ENCODE measurements at places on chromosomes 7 and 10.

GRCh38 chr10:97097084-97097433, 88.7 kb downstream of the SLIT1 start:
- no peak for DNase-seq

DNA sequence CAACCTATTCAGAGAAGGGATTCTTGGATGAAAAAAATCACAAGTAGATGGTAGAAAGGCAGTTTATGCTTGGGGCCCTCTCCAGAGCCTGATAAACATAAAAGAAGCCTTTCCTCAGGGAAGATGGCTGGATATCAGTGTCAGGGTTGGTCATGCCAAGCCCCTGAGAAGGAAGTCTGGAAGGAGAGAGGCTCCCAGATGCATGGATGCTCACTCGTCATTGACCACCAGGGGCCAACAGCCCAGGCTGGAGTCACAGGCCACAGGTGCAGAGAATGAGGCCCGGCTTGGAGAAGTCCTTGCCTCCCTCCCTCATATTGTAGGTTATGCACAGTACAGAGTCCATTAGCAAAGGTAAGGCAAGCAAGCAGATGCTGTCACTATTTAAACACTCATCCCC, 506.7 kb downstream of the GRID1 start:
- no peak for DNase-seq

DNA sequence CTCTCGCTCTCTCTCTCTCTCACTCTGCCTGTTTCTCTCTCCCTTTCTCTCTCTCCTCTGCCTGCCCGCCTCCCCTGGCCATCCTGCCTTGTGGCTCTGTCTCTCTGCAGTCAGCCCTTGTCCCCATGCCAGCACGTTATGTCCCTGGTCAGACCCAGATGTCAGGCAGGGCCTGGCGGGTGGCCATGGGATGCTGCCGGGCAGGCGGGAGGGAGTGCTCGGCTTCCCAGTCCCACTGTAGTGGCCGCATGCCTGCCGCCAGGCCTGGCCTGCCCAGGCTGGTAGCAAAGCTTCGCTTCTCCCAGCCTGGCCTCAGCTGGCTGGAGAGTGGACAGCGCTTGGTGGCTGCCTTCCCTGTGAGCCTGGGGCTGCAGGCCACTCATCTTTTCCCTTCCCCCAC, 121.5 kb upstream of the ZNF716 start:
- no peak for DNase-seq

GRCh38 chr10:2925631-2926030, 141.7 kb upstream of the PFKP start:
- no peak for DNase-seq

DNA sequence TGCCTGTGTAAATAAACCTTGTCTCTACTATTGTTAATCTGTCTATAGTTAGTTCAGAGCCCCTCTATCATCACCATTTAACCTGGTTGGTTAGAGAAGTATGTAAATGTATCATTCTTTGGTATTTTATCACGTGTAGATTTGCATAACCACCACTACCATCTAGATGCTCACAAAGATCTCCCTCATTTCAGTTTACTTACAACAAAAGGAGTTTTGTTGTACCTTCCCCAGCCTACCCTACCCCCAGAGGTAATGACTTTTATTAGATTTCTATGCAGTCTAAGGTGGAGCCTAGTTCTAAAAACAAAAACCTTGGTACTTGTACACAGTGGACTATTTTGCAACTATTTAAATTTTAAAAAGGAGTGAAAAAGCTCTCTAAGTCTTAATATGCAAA, 17.5 kb downstream of the ACADSB start:
- DNase-seq = no peak

- peak; percentile 38 for DNase-seq
Measured at GRCh38 chr7:132771301-132771730, 195.0 kb upstream of the PLXNA4 start.

- no peak for DNase-seq
Measured at GRCh38 chr7:141295367-141295895, 221.6 kb downstream of the TMEM178B start.

DNA sequence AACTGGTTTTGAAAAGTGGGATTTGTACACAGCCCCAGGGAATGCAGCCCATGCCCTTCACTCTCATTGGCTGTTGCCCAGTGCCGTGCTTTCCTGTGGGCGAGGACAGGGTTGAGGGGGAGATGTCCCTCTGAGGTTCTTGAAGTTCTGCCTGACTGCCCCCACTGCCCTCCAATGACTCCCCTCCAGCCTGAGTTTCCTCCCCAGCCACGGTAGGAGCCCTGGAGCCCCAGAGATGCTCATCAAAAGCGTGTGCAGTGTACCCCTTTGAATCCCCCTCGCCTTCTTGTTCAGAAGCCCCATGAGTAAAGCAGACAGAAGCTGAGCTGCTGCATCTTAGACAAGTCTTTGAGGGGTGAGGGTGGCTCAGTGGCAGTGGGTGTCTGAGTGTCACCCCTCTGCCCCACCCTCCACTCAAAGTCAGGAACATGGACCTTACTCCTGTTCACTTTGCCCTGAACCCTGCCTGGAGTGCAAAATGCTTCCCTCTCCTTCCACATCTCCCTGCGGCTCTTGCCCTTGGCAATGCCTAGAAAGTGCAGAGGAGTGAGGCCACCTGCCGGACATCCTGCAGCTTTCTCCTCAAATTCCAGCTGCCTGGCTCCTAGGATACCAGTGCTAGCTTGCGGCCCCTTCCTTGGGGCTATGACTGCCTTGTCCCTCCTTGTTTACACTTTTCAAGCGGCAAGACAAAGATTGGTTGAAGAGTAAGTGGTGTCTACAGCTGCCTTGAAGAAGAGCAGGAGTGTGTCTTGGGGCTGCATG, 19.9 kb downstream of the FAM241B start:
- peak; percentile 72 for DNase-seq

- peak; percentile 45 for DNase-seq
Measured at GRCh38 chr7:112622159-112622715, 141.4 kb downstream of the LSMEM1 start.

- no peak for DNase-seq
Measured at GRCh38 chr10:129004398-129004797, 462.6 kb upstream of the MGMT start.

DNA sequence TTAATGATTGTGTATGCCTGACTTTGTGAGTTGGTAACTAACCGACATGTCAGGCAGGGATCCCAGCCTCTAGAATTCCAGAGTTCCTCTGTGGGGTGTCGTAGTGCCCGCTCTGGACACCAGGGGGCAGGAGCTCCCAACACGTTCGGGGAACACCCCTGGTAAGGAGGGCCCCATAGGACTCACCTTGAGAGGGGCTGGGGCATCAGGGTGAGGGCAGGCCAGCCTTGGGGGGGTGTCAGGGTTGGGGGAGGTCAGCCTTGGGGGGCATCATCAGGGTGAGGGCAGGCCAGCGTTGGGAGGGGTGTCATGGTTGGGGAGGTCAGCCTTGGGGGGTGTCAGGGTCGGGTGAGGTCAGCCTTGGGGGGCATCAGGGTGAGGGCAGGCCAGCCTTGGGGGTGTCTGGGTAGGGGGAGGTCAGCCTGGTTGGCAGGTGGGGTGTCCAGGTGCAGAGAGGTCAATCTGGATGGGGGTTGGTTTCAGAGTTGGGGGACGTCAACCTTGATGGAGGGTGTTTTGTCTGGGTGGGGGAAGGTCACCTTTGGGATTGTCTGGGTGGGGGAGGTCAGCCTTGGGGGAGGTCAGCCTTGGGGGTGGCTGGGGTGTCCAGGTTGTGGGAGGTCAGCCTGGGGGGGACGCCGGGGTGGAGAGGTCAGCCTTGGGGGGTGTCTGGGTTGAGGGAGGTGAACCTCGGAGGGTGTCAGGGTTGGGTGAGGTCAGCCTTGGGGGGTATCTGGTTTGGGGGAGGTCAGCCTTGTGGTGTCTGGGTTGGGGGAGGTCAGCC, 45.6 kb upstream of the SUN1 start:
- peak; percentile 70 for DNase-seq

DNA sequence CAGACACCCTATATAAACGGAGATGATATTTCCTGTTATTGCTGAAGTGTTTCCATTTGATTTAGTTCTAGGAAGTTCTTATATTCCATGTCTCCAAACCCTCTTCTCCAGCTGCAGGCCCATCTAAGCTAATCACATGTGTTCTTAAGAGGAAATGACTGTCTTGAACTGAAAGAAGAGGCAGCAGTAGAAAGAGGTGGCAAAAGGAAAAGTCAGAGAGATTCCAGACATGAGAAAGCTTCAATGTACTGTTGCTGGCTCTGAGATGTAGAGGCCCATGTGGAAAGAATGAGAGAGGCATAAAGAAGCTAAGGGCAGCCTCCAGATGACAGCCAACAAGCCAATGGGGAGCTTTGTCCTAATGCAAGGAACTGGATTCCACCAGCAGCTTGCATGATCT, 287.2 kb downstream of the GFRA1 start:
- DNase-seq = no peak

GRCh38 chr7:134785842-134786241, 6.4 kb downstream of the CALD1 start:
- no peak for DNase-seq

GRCh38 chr10:71369602-71370001, 27.1 kb upstream of the CDH23 start:
- DNase-seq = no peak

DNA sequence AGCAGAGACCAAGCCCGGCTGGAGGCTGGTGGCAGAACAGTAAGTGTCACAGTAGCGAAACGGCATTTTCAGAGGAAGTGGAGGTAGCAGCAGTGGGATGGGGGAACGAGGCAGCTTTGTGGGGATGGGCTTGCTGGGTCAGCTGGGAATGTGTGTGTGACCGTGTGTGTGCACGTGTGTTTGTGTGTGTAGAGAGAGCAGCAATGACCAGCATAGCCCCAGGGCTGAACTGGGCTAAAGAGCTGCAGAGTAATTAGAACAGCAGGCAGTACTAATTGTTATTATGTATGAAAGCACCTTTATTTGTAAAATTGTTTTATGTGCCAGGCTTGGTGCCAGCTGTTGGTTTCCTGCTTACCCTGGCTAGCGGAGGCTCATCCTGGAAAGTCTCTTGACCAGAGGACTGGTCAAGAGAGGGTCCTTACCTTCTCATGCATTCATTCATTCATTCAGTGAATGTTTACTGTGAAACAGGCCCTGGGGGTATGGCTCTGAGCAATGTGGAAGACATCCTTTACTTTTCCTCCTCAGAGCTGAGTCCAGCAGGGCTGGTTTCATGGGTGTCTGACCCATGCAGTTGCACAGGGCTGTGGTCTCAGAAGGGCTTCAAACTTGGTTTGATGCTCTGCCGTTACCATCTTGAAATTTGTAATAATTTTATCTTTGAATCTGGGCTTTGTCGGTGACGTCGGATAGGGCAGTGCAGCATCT, 184.6 kb downstream of the SEC23IP start:
- peak; percentile 30 for DNase-seq

- no peak for DNase-seq
Measured at GRCh38 chr10:122656308-122656705, 43.3 kb downstream of the C10orf120 start.

GRCh38 chr7:28845106-28845505, 113.0 kb downstream of the TRIL start:
- no peak for DNase-seq

- DNase-seq = no peak
Measured at GRCh38 chr7:104156842-104157277, 51.0 kb downstream of the ORC5 start.

GRCh38 chr10:22365644-22366434, 20.5 kb downstream of the SPAG6 start:
- no peak for DNase-seq

DNA sequence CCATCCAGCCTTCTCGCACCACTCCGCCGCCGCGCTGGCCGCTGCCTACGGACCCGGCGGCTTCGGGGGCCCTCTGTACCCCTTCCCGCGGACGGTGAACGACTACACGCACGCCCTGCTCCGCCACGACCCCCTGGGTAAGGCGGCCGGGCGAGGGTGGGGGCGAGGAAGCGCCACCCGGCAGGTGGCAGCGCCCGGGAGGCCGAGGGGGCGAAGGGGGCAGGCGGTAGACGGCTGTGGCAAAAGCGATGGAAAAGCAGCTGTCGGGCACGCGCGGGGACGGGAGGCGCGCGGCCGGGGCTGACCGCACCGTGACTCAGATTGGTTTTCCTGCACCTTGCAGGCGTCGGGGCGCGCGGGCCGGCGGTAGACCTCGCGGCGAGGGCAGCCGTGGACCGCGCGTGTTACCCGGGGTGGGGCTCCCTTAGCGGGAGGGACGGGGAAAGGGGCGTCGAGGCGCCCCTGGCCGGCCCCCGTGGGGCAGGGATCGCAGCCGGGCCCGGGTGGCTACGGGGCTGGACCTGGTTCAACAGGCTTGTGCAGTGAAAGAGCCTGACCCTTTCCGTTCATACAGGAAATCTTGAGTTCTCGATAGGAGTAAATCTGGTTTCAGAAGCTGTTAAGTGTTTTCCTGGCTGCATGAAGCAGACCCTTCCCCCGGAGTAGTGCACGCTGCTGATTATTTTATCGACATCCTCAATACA, 608 bp downstream of the HHEX start:
- DNase-seq = peak; percentile 44
